Aorta (tissue), 5 donors: ENCODE measurements at places on chromosomes 2 and 18. TPM values are rescaled to one million over a fixed set of nuclear protein-coding genes. Genes with fewer than 3 reads are reported as not detected.

The ERMN gene
- total RNA-seq: 0.51 TPM

The MRO gene
- total RNA-seq: 1.7 TPM

The RFX8 gene
- 1.0 TPM for total RNA-seq

The PROKR1 gene
- not detected for total RNA-seq

The IL36RN gene
- not detected for total RNA-seq

The SLC5A7 gene
- 0.19 TPM for total RNA-seq

The VRK2 gene
- total RNA-seq: 22.3 TPM

DNA sequence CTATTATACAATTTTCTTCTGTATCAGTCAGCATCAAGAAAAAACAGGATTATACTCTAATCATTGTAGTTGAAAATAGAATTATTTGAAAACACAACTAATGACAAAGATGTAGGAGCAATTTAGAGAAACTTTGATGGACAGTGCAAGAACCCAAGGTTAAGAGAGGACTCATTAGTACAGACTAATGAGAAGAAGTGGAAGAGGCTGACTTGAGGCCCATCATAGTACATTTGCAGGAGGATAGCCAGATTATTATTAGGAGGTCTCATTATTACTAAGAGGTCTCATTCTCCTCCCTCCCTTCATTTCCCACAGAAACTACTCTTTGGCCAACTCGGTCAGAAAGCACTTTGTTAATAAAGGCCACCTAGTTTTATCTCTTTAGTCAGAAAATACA, 1983.0 kb downstream of the SUCLG1 start:
- no peak for DNase-seq

- no peak for DNase-seq
These were observed 45.6 kb upstream of the NRP2 start for GRCh38 chr2:205636549-205637319.
